HFFc6 (cell line): ENCODE measurements at places on chromosomes 2 and 18. TPM values are rescaled to one million over a fixed set of nuclear protein-coding genes. Genes with fewer than 3 reads are reported as not detected.
A peak's percentile ranks its signal among the peaks of the same experiment; 100 is the strongest.

DNA sequence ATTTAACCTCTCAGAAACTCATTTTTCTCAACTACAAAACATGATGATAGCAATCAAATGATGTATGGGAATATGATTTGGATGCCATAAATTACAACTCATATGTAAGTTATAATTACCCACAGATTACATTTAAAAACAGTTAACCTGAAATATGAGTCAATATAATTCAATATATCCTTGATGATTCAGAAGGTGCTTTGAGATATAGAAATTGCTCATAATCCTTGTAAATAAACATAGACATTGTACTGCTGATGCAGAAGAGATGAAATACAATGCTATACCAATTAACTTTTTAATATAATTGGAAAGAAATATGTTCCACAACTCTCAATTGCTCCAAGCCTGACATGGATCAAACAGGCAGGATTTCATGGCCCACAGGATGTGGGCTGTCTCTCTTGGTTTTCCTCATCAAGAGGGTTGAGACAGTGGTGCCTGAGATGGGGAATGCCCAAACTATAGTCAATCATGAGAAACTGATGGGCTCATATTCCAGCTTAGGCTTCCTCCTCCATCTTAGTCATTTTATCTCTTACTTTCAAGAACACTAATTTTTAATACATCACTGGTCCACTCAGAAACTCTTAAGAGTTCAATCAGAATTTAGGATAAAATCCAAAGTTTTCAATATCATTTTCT, 49.4 kb downstream of the NCKAP5 start:
- no peak overlapping the region for H3K4me3 ChIP-seq
- no peaks in the 10 kb centered on the region for H3K36me3 ChIP-seq
- no peak for DNase-seq
- H3K27me3 ChIP-seq = no peaks in the 10 kb centered on the region; the same call in 1 of the 2 replicates
- no peak overlapping the region for H3K27ac ChIP-seq

GRCh38 chr2:143251681-143252080, 122.5 kb downstream of the ARHGAP15 start:
- DNase-seq = no peak
- no peaks in the 10 kb centered on the region for H3K4me1 ChIP-seq
- H3K4me3 ChIP-seq = no peak overlapping the region
- peaks cover 8% of the 10 kb centered on the region for H3K27me3 ChIP-seq
- no peaks in the 10 kb centered on the region for H3K36me3 ChIP-seq

GRCh38 chr2:141384676-141385075, 746.1 kb downstream of the LRP1B start:
- no peaks in the 10 kb centered on the region for H3K27me3 ChIP-seq
- H3K27ac ChIP-seq = no peak overlapping the region
- no peaks in the 10 kb centered on the region; the same call in 1 of the 2 replicates for H3K4me1 ChIP-seq
- no peaks in the 10 kb centered on the region for H3K36me3 ChIP-seq
- DNase-seq = peak; percentile 1

DNA sequence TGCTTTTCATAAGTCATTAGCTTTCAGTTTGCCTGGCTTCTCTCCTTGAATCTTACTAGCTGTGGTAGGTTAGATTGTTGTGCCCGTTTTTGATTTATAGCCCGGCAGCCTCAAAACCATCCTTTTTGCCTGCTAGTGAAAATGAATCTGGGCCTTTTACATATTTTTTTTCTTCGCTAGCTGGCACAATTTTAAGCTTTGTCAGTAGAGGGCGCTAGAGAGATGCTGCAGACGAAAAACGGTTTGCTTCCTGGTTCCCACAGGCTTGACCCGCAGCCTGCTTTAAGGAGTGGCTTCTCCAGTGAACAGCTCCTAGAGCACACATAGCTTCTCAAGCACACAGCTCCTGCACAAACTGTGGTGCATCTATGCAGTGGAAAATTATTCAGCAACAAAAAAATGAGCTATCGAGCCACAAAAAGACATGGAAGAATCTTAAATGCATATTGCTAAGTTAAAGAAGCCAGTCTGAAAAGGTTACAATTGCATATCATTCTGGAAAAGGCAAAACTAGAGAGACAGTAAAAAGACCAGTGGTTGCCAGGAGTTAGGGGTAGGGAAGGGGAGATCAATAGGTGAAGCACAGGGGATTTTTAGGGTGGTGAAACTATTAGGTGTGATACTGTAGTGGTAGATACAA, 47.9 kb downstream of the E2F6 start:
- H3K27me3 ChIP-seq = peaks cover 16% of the 10 kb centered on the region
- no peak for DNase-seq
- H3K36me3 ChIP-seq = peaks cover 8% of the 10 kb centered on the region
- peaks cover 19% of the 10 kb centered on the region for H3K4me1 ChIP-seq
- no peak overlapping the region for H3K27ac ChIP-seq
- no peak overlapping the region for H3K4me3 ChIP-seq

DNA sequence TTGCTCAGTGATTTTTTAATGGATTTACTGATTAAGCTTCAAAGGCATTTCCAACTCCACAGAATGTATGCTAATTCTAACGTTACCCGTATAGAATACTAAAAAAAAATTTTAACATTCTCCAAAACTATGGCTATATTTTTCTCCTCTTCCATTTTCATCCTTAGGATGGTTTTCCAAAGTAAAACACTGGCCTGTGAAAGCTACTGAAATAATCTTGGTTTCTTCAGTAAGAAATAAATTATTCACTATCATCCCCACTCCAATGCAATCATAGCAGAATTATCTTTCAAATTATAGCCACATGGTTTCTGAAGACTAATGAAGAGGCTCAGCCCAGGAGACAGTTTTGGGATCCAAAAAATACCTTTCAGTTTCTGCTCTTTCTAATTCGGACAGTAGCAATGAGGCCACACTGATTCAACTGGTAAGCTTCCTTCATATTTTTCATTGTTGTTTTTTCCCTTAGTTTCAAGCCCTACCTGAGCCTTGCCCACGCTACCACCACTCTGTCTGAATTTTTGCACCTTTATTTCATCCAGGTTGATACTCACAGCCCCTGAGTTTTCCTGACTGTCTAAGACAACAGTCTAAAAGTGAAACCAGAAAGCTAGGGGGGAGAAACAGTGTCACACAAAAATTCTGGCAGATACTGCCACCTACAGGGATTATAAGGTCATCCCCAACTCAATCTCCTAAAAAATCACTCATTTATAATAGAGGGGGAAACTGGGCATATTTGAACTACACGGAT, 887.9 kb downstream of the NRXN1 start:
- H3K27ac ChIP-seq = no peak overlapping the region
- H3K4me3 ChIP-seq = peak overlapping the region; percentile 85
- no peaks in the 10 kb centered on the region for H3K27me3 ChIP-seq
- no peak for DNase-seq

- peaks cover 11% of the 10 kb centered on the region for H3K27me3 ChIP-seq
- H3K4me1 ChIP-seq = peaks cover 12% of the 10 kb centered on the region
- peaks cover 14% of the 10 kb centered on the region for H3K36me3 ChIP-seq
- no peak within 1 kb of the TSS for H3K27ac ChIP-seq
Observed at GRCh38 chr2:176122683-176123410, at the start of gene HOXD9. HOXD9 (plus strand) TSS chr2:176122719; CDS start chr2:176122769, 50 bp downstream.

- H3K4me3 ChIP-seq = peak overlapping the region; percentile 22; the same call in 1 of the 2 replicates
- DNase-seq = peak; percentile 57
- no peaks in the 10 kb centered on the region for H3K36me3 ChIP-seq
- peaks cover 3% of the 10 kb centered on the region; the same call in 1 of the 2 replicates for H3K27me3 ChIP-seq
Observed at GRCh38 chr2:46655551-46656436, 176.4 kb downstream of the TMEM247 start.

- H3K4me1 ChIP-seq = peaks cover 9% of the 10 kb centered on the region
- H3K4me3 ChIP-seq = no peak overlapping the region
- no peaks in the 10 kb centered on the region for H3K36me3 ChIP-seq
- H3K27me3 ChIP-seq = peaks cover 3% of the 10 kb centered on the region
- H3K27ac ChIP-seq = no peak overlapping the region
- no peak for DNase-seq
Observed at GRCh38 chr2:122020377-122020776, 264.9 kb downstream of the TSN start.

Gene CDH19
- not detected in 3 replicates for total RNA-seq

Gene KLHL41
- total RNA-seq = 0.15 to 0.35 TPM (median 0.26 TPM) in 3 replicates

Gene AAMP
- 79.7 to 104 TPM (median 85.6 TPM) in 3 replicates for total RNA-seq

Gene ALLC
- total RNA-seq = not detected in 3 replicates
